ENCODE measurements at places on chromosomes 16 and 17.

- DNase-seq, result no peak
Measured at GRCh38 chr17:4559139-4559791, 1.1 kb downstream of the GGT6 start.

- DNase-seq, result no peak
Measured at GRCh38 chr16:78987666-78988065, 612.9 kb downstream of the MAF start.

GRCh38 chr16:6345090-6345489, 987.6 kb upstream of the RBFOX1 start:
- DNase-seq, result no peak

- no peak for DNase-seq
Measured at GRCh38 chr16:78425891-78426510, 326.5 kb downstream of the WWOX start.

- no peak for DNase-seq
Measured at GRCh38 chr17:57902800-57903759, 52.1 kb downstream of the CUEDC1 start.

DNA sequence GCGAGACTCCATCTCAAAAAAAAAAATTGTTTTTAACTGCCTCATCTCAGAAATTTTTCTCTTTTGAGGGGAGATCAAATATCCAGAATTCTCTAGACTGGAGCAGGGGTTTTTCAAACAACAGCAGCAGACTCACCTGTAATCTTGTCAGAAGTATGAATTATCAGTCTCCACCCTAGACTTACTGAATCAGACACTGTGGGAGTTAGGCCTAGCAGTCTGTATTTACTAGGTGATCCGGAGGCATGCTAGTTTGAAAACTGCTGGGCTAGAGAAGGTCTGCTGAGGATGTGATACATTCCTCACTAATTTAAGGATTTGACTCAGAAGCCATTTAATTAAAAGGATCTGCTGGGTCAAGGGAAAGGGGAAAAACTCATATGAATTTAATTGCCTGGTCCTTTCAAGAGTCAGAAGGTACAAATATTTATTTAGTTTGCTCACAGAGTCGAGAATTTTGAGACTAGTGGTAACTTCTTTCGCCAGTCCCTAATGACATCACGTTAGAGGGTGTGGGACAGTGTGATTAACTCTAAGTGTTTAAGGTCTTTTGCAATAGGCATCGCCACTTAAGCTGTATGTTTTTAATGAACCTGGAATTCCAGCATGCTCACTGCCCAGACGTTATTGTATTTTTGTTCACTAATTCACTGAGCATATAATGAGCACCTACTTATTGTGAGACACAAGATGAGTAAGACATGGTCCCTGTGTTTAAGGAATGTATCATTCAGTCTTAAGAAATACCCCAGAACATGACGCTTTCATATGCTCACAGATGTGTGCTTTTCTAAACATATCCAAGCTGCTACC, 14.2 kb downstream of the ATP6V0A1 start:
- no peak for DNase-seq
